Upper lobe of right lung (tissue), 1 donor: ENCODE measurements at places on chromosomes 5 and 9. TPM values are rescaled to one million over a fixed set of nuclear protein-coding genes. Genes with fewer than 3 reads are reported as not detected.

Gene PCDHGA8
- total RNA-seq, result 1.2 TPM

Gene SHISAL2B
- total RNA-seq, result not detected

Gene CAVIN4
- total RNA-seq, result 1.3 TPM

Gene SLC34A3
- 0.23 TPM for total RNA-seq

Gene CDX1
- not detected for total RNA-seq

Gene WWC1
- total RNA-seq, result 94.2 TPM

Gene EXD3
- total RNA-seq, result 27.3 TPM

Gene RXRA
- 80.6 TPM for total RNA-seq

Gene PCDHGB6
- total RNA-seq, result 7.5 TPM

Gene RARS1
- 56.6 TPM for total RNA-seq

Gene CD72
- total RNA-seq, result 3.0 TPM

Gene MARCOL
- not detected for total RNA-seq

Gene DMRT2
- 0.46 TPM for total RNA-seq

Gene SPATA31A7
- not detected for total RNA-seq

Gene CSF2
- total RNA-seq, result 7.1 TPM

Gene MYOT
- not detected for total RNA-seq

Gene ANXA2R
- 4.8 TPM for total RNA-seq

Gene MRPL41
- total RNA-seq, result 41.6 TPM

Gene TMEM252
- total RNA-seq, result not detected

Gene DNAH5
- 4.6 TPM for total RNA-seq

Gene SNCB
- total RNA-seq, result not detected

Gene SERINC5
- 60.4 TPM for total RNA-seq

Gene SLC26A2
- total RNA-seq, result 18.9 TPM

Gene POU5F2
- total RNA-seq, result 1.6 TPM
